ENCODE measurements at places on chromosomes 2 and 18.

DNA sequence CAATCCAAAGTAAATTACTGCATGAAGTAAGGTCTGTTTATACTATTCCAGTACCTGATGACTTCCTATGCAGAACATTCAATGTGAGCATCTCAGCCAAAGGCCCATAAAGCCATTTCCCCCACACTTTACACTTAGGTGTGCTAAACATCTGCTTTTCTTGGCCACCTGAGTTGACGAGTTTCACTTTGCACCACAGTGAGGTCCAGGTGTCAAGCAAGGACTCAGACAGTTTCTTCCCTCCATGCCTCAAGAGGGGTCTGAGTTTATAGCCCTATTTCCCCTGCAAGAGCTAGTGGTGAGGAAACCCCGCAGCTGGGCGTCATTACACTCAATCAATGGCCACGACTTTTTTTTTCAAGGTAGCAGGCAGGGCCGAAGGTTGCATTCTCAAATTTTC is 107.7 kb downstream of the MREG start:
- no peak for DNase-seq

- no peak for DNase-seq
Measured at GRCh38 chr2:54029721-54030395, 59.1 kb upstream of the PSME4 start.

DNA sequence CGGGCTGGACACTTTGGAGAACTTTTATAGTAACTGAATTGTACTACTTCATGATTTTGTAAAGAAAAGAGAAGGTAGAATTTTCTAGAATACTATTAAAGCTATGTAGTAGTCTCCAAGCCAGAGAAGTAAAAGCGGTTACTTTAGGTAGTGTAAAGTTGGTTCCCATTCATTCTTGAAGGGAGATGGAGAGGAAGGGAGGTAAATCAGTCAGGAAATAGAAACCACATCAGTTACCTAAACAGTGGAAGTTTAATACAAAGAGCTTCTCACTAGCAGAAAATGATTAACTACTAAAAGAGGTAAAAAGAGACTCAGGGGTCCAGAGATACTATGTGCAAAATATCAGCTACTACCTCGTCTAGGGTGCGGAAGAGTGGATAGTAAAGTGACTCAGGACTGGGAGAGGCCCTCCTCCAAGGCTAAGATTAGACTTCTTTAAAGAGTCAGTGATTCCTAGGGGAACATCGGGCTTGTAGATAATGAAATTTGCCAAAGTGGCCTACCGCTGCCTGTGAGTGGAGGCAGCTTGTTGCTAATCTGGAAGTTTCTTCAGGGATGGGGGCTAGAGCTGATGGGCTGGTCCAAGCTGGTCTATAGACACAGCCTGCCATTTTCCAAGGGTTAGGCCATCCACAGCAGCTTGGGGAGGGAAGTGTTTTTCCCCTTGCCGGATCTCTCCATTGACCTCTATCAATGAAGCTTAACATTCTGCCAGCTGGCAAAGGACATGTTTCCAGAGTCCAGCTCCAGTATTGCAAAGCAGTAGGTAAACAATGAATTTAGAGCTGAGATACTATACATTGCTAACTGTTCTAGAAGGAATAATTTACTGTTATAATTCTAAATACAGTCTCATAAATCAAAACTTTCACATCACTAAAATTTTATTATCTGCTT is 246.4 kb upstream of the BOD1L2 start:
- DNase-seq = no peak

- DNase-seq = no peak
Measured at GRCh38 chr2:201348758-201349157, 8.4 kb downstream of the FLACC1 start.

- no peak for DNase-seq
Measured at GRCh38 chr2:61463769-61464475, 7.0 kb downstream of the USP34 start.

DNA sequence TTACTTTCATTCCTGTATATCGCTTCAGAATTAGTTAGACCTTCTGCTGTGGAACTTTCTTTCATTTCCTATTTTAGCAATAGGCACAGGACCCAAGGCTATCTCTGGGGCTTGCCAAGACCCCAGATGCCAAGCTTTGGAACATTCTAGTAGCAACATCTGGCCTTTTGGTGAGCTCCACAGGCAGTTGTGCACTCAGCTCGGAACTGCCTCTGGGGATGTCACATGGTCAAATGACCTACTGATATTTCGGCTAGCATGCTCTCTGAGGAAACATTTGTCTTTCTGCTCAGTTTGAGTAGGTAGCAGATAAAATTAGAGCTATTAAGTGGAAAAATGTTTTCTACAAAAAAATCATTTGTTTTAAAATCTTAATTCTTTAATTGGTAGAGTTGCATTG is 76.6 kb upstream of the ITGA4 start:
- DNase-seq = no peak

DNA sequence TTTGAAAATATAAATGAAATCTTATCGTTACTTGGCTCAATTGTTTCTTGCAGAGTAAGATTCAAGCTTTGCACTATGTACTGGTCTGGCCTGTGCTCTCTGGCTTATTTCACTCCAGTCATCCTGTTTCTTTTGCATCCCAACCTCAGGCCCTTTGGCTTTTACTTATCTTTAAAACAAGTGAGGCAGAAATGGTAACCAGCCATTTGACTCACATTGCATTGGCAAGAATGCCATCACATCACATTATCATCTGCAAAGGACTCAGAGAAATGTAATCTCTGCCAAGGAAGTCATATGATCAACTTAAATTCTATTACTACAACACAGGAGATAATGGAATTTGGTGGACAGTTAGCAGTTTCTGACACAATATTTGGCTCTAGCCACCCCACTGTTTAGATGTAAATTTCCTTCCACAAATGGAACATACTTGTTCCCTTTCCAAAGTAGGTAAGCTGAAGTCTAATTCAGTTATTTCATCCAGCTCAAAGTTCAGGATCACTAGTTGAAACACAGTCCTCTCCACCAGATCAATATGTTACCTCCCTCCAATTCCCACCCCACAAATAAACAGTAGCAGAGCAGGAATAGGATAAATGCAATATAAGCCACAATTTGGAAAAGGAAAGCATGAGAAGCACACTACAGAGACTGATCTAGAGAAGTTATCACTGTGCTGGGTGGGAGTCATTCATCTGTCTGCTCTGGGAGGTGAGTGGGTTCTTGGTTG is 65.0 kb upstream of the DSC1 start:
- no peak for DNase-seq

DNA sequence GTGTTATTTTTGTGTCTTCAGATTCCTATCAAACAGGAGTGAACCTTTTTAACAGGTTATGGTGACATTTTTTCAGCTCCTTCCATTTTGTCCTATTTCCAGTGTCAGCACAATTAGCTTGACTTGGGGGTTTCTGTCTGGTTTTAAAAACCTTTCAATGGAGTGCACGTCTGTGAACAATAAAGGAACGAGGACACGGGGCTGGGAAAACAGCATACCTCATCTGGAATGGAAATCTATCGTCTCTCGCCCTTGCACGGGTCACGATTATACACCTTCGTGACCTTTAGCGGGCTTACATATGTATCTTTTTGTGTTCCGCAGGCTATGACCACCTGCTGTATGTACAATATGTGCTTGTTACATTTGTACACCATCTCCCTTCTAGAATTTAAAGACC is 2.3 kb upstream of the ZNF532 start:
- no peak for DNase-seq
